ENCODE measurements at places on chromosomes 7 and 10. TPM values are rescaled to one million over a fixed set of nuclear protein-coding genes. Genes with fewer than 3 reads are reported as not detected.

SPAM1 gene
- not detected for total RNA-seq

TASOR2 gene
- 38.6 TPM for total RNA-seq

OR2A1 gene
- not detected for total RNA-seq

ANKRD30A gene
- total RNA-seq = 0.88 TPM

DGKB gene
- not detected for total RNA-seq

FGL2 gene
- total RNA-seq = not detected

FAM180A gene
- not detected for total RNA-seq

CXCL12 gene
- not detected for total RNA-seq

Measured in A549 treated with RU486 at 1 μM for 4 hours (cell line).